ENCODE measurements at places on chromosomes 12 and 14.

DNA sequence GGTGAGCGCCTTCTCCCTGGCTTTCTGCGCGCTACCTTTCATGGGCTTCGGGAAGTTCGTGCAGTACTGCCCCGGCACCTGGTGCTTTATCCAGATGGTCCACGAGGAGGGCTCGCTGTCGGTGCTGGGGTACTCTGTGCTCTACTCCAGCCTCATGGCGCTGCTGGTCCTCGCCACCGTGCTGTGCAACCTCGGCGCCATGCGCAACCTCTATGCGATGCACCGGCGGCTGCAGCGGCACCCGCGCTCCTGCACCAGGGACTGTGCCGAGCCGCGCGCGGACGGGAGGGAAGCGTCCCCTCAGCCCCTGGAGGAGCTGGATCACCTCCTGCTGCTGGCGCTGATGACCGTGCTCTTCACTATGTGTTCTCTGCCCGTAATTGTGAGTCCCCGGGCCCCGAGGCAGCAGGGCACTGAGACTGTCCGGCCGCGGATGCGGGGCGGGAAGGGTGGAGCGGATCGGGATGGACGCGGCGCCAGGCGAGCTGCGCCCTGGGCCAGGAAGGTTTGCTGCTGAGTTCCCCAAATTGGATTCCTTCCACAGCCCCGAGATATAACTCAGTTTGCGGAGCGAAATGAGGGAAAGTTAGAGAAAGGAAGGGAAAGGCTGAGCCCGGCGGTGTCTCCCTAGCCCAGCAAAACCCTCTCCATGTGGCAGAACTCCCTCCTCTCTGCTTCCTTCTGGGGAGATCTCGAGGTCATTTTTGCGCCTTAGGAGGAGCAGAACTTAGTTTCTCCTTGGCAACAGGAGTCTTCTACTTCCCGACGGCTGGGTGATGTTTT is 972 bp downstream of the PTGDR start:
- DNase-seq, result no peak

DNA sequence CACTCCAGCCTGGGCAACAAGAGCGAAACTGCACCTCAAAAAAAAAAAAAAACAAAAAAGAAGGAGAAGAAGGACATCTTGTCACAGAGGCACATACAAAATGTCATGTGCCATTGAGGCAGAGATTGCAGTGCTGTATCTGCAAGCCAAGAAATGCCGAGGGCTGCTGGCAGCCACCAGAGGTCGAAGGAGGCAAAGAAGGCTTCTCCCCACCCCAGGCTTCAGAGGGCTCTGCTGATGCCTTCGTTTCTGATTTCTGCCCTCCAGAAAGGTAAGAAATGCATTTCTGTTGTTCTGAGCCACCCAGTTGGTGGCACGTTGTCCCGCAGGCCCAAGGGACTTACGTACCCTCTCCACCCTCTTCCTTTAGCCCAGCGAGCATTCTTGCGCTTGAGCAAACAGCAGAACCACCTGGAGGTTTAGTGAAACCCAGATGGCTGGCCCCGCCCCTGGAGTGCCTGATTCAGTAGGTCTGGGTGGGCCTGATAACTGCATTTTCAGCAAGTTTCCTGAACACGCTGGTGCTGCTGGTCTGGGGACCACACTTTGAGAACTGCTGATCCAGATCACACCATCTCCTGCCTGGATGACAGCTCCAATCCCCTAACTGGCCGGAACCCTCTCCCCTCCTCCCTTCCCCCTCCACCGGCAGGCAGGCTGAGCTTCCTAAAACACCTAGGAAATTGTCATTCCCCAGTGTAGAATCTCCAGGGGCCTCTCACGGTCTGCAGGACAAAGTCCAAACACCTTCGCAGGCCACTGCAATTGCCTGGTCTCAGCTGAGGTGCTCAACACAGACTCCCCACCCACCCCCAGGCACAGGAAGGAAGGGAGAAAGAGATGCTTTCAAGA is 21.1 kb upstream of the SCARB1 start:
- no peak for DNase-seq

GRCh38 chr14:103091041-103091882 is 3.3 kb upstream of the EXOC3L4 start:
- peak; percentile 29 for DNase-seq

- no peak for DNase-seq
These were observed 175.6 kb downstream of the GLT1D1 start for GRCh38 chr12:129028844-129029243.

DNA sequence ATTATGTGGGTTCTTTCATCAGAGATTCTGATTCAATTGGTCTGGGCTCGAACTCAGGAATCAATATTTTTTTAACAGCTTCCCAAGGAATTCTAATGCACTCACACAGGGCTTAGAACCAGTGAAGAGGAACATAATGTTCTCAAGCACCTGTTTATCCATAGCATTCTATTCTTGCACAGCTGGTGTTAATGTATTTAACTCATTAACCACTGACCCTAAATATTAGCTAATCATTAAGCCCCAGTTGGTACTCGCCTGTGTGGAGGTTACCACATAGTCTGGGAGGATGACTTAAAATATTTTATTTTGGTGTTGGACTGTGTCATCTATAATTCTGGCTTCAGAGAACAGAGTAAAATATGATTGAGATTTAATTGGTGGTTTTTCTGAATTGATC is 45.3 kb downstream of the LRP6 start:
- no peak for DNase-seq

DNA sequence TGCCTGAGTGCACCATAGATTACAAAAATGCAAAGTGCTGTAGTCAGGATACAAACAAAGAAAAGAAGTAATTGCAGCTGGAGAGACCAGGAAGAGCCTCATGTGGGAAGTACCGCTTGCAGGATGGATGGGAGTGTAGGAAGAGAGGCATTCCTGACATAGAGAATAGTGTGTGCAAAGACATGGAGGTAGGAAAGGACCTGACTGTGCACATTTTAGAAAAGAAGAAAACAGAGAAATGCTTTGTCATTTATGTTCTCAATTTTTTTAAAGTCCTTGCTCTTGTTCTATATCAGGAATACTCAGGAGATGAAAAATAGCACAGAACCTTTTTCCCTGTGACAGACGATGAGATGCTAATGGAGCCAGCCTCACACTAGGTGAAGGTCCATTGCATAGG is 358.7 kb upstream of the TMPO start:
- no peak for DNase-seq

DNA sequence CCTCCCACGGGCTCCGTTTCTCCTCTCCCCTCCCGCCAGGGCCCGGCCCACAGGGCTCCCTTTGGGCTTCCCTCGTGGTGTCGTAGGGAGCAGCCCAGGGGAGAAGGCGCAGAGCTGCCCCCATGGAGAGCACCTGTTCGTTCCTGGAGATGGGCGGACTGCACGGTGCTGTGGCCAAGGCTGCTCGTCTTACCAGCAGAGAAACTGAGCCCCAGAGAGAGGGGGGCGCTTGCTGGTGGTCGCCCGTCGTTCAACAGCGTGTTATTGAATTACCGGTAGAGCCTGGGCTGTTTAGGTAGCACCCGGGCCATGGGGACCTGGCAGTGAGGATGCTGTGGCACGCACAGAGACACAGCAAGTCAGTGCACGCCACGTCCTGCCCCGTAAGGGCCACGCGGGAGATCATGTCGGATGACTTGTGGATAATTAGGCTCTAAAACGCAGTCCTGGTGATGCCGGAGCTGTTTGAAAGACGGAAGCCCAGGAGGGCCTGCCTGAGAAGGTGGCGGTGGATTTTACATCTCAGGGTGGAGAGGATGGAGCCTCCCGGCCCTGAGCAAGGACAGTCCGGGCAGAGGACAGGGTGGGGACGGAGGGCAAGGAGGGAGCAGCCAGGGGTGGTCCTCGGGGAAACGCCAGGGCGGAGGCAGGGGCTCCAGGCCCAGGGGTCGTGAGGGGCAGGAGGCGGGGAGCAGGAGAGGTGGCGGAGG is 134.4 kb downstream of the ADGRD1 start:
- no peak for DNase-seq

GRCh38 chr12:11568155-11568761 is 81.2 kb upstream of the ETV6 start:
- no peak for DNase-seq

- DNase-seq, result no peak
These were observed 42.6 kb downstream of the FRS2 start for GRCh38 chr12:69512820-69513219.

GRCh38 chr14:32980178-32980901 is 41.7 kb downstream of the NPAS3 start:
- no peak for DNase-seq

DNA sequence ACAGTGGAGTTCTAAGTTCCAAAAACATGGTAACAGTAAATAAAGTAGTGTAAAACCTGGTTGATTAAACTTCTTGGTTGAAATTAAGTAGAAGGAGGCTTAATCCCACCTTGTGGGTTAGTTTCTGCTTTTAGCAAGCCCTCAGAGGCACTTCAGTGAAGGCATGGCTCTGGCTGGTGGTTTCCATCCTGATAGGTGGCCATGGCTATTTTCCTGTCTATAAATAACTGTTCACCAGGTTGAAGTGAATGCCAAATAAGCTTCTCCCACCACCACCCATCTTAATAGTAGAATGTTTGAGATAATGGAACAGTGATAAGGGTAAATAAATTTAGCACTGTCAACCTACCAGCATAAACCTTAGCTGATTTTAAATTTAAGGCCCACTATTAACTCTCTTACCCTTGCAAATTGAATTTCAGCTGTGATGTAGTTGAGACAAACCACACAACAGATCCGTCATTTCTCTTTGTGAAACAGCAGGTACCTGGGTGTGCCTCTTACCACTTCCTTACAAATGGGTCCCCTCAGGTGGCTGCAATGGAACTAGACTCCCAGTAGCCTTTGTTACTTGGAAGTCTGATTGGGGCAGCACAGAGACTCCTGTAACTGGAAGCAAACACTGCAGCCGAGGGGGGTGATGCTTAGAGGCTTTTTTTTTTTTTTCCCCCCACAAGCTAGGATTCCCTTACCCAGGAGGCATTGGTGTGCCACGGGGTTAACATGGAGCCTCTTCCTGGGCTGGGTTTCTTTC is 41.4 kb downstream of the DAAM1 start:
- no peak for DNase-seq

DNA sequence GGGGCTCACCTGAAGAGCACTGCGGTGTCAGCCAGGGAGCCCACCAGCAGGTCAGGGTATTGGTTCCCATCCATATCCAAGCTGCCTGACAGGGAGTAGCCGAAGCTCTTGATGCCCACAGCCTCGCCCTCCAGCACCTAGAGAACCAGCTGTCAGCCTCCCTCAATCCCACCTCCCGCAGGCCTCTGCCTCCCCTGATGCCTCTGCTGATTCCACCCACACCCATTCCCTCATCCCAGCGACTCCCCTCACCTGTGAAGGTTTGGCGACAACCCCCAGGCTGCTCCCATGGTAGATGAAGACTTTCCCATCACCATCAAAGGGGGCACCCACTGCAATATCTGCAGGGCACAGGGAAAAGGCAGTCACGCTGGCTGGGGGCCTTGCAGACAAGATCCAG is 10.0 kb downstream of the ITGA7 start:
- DNase-seq, result no peak

DNA sequence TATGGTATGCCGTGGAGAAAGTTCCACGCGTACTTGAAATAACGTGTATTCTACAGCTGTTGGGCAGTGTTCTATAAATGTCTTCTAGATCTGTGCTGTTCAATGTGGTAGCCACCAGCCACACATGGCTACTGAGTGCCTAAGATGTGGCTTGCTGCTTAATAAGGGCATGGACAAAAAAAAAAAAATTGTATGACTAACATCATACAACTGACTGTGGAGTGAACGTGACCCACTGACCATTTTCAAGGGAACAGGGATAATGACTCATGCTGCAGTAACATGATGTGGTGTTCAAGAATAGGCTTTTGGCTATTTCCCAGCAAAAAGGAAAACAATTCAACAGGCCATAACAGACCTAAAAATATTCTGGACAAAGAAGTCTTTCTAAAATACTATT is 13.0 kb downstream of the ATG14 start:
- peak; percentile 99 for DNase-seq

GRCh38 chr12:10863512-10864218 is 14.4 kb upstream of the PRR4 start:
- no peak for DNase-seq

DNA sequence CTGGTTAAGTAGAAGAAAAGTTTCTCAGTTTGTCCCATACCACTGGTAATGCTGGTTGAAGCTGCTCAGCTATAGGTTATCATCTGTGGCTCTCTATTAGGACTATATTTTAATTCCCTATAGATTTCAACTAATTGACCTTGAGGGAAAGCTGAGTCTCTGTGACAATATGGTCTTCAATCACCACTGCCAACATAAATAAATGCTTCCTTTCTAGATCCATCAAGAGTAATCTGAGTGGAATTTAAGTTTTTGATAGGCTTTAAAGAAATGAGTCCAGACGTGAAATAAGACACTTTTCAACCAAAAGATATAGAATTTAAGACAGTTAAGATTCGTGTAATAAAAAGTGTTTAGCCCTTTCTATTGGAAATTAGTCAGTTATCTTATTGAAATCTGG is 63.5 kb upstream of the MYF6 start:
- no peak for DNase-seq

GRCh38 chr12:53550595-53550994 is 43.3 kb upstream of the NPFF start:
- no peak for DNase-seq

DNA sequence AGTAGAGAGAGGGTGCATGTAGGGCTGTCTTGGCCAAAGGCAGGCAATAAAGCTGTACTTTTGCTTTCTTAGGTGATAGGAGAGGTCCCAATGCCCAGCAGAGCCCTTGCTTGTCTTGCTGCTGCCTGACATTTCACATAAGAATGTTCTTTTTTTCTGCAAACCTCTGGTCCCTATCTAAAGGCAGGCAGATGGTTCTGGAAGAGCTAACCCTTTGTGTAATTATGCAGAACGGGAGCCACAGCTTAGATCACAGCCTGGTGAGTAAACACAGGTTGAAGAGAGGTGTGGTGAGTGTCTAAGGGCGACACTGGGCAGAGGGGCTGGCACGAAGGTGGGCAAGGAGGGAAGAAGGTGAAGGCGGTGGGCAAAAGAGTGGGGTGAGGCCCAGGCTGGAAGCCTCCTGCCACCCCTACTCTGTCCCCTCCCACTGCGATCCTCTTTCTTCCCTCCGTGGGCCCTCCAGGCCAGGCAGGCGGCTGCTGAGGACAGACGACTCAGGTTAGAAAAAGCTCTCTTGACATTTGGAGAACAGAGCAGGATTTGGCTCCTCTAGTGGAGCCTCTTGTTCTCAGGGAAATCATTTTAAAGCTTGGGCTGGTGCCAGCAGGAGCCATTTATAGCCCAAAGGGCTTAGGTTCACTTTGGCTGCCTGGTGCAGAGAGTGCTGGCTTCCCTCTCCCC is 42.8 kb downstream of the PRMT8 start:
- DNase-seq, result no peak

DNA sequence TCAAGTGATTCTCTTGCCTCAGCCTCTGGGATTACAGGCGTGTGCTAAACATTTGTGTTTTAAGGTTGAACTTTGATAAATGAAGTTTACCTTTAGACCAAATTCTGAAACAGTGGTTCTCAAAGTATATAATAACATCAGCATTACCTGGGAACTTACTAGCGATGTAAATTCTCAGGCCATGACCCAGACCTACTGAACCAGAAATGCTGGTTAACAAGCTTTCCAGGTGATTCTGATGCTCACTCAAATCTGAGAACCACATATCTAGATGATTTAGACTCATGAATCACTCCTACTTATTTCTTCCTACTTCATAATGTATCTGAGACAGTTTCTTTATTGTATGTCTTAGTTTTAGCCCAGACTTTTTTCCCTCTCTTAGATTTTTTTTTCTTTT is 43.6 kb downstream of the RAD51B start:
- no peak for DNase-seq

Data from dermis microvascular lymphatic vessel endothelial cell (primary cell).